ENCODE measurements at places on chromosomes 12 and 14. TPM values are rescaled to one million over a fixed set of nuclear protein-coding genes. Genes with fewer than 3 reads are reported as not detected.

DNA sequence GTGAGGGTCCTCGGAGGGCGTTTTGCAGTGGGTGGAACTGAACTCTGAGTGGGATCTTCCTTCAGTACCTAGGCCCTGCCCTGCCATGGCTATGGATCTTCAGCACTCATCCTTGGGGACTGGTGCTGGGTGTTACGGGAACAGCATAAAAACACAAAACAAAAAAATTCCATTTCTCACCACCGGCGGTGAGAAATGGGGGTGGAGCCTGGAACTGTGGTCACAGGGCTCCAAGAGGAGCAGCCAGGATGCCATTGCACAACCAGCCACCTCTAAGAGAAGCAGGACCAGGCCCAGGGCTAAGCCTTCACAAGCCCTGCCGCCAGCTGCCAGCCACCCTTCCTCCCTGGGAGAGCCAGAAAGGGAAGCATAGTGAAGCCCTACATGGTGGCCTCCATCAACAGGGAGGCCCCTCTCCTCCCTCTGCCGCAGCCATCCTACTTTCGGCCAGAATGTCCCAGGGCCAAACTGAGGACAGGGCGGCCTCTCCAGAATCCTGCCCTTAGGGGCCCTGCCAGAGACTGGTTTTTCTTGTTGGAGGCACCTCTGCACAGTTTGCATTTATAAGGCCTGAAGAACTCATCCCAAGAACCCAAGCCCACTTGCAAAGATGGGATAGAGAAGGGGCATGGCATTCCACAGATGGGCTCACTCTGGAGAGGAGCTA is 76.5 kb downstream of the VCPKMT start:
- ATAC-seq = peak; percentile 23

GRCh38 chr12:113403435-113404415 is at the start of gene SDS:
TSS of gene SDS (minus strand) at chr12:113403887. CDS start at chr12:113399708, 4,179 bp downstream.
- peak; percentile 65 for ATAC-seq

GRCh38 chr12:57239587-57240065 is 10.1 kb downstream of the SHMT2 start:
- no peak for ATAC-seq

DNA sequence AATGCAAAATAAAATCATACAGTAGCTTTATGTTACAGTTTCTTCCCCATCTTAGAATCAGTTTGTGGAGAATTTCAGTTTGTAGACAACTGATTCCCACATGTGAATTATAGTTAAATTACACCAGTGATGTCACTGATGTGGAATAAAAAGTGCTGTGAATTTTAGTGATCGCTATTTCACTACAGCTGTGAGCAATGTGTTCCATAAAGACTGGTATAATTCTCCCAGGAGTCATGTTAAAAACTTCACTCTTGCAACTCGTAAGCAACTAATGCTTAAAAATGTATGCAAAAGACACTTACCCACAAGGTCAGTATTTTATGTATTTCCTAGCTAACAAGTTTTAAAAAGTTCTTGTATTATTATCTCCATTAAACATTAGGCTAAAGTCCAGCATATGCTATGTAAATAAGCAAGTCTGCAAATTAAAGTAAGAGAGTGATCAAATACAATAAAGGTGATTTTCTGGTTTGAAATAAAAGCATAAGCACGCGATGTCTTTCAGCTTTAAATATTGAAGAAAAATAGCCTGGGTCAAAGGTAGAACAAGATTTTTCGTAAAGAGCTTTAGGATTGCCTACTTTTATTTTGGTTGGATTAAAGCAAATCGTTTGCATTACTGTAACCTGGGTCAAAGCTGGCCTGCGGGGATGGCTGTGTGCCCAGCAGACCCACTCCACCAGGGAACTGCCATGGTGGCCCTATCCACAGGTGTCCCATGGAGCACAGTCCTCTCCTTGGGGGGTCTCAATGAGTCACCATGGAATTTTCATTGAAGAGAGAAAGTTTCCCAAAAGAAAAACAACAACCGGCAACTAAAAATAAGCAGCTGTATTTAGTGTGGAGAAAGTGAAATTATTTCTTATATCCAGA is 12.7 kb upstream of the LRIG3 start:
- ATAC-seq = no peak

DNA sequence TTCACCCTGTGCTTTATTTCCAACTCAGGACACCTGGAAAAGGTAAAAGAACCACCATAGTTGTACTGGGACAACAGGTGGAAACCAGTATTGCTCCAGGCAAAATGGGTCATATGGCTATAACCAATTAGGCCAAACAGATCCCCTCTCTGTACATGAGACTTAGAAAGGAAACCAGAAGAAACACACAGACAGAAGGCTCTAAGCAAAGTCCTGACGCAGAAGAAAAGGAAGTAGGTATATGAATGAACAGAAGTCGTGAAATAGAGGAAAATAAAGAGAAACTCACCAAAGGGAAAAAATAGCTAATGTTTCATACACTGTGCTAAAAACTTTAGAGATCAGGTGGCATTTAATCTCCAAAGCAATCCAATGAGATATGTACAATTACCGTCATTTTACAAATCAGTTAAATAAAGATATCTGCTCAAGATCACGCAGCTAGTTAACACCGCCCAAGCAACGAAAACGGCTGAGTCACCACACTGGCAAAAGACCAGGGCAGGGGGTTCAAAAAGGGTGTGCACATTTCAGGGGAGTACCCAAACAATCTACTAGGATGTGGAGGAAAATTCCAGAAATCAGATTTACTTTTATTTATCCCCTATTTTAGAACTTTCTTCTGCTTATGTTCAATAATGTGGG is 82.3 kb downstream of the ITPR2 start:
- no peak for ATAC-seq

Gene EML5
- 4.8 TPM for total RNA-seq

- ATAC-seq = no peak
Measured at GRCh38 chr14:106518054-106518943, 991.9 kb downstream of the TMEM121 start.

- ATAC-seq = no peak
Measured at GRCh38 chr12:108985750-108986149, 35.1 kb downstream of the SVOP start.

Gene COA8
- 25.8 TPM for total RNA-seq

DNA sequence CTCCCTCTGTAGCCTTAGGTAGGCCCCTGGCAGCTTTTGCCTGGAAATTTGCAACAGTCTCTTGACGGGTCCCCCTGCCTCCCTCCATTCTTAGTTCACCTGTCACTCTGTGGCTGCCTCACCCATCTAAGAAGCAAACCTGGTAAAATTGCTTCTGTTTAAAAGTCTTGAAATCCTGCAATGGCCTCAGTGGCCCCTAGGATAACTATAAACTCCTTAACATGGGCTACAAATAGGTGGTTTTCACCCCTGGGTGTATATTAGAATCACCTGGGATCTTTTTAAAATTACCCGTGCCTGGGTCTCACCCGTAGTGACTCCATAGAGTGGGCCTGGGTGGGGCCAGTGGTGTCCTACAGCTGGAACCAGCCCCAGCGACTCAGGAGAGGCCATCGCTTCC is 332.7 kb downstream of the CACNA1C start:
- ATAC-seq = no peak

DNA sequence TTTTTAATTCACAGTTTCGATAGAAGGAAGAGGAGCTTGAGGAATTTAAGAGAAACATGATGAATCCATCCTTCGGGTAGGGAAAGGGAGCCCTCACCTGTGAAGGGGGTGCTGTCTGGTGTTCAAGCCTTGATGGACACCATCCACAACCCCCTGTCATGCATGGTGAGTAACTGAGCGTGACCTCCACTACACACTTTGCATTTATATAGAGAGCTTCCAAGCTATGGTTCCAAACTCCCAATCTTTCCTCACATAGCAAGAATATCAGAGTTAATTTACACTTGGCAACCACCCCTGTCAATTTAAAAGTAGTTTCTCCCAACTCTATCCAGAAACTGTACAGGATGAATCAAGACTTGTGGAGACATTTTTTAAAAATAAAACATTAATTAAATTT is 13.1 kb upstream of the NID2 start:
- ATAC-seq = no peak

- no peak for ATAC-seq
Measured at GRCh38 chr12:108697905-108698304, 33.4 kb downstream of the CORO1C start.

Gene NEUROD4
- total RNA-seq = not detected

Gene ACTR10
- total RNA-seq = 85.6 TPM

- ATAC-seq = no peak
Measured at GRCh38 chr12:45670346-45671065, 59.0 kb upstream of the ARID2 start.

DNA sequence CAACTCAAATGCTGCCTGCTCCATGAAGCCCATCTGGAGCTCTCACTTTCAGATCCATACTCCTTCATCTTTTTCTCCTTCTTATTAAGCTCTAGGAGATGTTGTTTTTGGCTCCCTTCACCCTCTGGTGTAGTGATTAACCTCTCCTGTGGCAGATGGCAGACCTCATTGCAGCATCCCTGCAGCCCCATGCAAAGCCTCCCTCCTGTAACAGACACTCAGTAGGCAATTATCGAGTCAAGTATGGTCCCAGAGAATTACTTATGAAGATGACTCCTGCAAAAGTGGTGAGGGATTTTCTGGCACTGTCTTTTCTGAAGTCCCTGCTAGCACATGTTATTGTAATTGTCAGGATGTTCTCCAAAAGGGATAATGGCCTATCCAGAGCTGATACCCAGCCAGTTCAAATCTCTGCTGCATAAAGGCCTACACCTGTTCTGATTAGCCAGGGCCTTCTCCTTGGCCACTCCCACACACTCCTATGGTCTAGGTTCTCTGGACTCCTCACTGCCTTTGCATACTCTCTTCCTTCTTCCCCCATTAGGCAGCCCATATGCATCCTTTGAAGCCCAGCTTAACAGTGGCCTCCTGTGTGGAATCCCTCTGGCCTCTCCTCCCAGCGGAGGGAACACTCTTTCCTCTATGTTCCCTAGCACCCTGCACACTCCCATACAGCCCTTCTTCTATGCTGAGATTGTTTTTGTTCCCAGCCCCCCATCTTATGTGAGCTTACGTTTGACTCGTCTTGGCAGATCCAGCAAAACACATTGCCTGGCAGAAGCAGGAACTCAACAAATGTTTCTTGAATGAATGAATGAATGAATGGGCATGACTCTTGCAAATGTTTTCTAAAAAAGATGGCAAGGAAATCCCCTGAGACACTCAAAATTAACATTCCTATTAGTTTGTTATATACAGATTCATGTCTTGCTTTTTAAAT is 43.9 kb upstream of the MDM1 start:
- no peak for ATAC-seq

DNA sequence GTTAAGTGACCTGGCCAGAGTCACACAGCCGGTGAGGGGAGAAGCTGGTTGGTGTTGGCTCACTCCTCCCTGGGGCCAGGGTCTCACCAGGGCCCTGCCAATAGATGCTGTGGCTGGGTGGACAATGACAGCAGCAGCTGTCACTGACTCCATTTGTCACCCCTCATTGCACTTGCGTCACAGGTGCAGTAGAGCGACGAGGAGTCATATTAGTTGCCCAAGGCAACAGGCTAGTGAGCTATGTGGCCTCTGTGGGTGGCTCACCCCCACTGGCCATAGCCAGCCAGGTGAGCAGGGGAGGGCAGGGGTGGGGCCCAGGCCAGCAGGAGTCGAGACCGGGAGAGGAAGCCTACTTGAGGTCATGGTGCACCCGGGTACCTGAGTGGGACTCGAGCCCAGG is 9.7 kb downstream of the SLC25A47 start:
- ATAC-seq = no peak

Gene TESPA1
- total RNA-seq = 2.3 TPM

DNA sequence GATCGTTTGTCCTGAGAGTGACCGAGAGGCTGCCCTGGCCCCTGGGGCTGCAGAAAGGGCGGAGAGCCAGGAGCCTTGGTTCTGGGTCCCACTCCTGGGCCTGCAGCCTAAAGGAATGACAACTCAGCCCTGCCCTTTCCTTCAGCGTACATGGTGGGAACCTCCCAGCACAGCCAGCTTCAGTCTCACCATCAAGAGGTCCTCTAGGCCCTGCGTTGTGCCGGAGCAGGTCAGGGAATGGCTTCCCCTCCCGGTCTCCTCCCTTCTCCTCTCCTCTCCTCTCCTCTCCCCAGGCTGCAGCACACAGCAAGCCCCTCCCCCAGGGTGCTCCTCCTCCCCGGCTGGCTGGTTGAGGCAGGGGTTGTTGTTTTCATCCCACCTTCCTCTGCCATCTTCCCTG is 44.6 kb upstream of the TUNAR start:
- no peak for ATAC-seq

GRCh38 chr14:21915826-21916225 is 242.2 kb upstream of the OR4E1 start:
- no peak for ATAC-seq

GRCh38 chr14:43640718-43641267 is 866.3 kb downstream of the FSCB start:
- no peak for ATAC-seq

GRCh38 chr14:101221549-101222160 is 318.1 kb upstream of the RTL1 start:
- no peak for ATAC-seq

DNA sequence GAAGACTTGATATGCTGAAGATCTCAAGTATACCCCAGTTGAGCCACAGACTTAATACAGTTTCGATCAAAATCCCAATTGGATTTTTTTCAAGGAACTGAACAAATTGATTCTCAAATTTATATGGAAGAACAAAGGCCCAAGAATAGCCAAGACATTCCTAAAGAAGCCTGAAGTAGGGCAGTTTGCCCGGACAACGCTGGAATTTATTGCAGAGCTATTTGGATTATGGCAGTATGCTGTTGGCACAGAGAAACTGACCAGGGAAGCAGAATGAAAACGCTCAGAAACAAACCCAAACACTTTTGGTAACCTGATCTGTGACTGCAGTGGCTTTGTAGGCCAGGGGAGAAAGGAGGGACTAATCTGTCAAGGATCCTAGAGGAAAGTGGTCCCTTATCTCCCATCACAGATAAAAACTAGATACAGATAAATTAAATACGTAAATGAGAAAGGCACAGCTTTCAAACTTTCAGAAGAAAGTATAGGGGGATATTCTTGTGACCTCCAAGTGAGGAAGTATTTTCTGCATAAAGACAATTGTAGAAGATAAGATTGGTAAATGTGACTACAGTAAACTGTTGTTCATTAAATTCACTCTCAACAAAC is 35.9 kb upstream of the GSC start:
- no peak for ATAC-seq

DNA sequence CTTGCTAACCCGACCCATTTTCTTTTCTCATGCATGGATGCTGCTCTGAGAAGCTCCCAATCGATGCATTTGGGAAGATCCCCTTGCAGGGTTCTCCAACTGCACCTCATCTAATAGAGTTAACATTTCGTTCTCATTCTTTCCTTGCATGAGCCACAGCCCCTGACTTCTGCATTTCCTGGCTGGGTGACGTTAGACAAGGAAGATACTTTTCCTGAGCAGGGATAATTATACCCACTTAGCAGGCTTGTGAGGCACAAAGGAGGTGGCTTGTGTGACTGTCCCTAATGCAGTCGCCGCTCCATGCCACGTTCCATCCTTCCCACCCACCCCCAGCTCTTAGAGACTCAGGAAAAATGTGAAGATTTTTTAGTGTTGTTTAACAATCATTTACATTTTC is 195.1 kb downstream of the CHST11 start:
- ATAC-seq = no peak

- ATAC-seq = no peak
Measured at GRCh38 chr12:6233121-6233971, 33.1 kb downstream of the CD9 start.

Gene CISTR
- total RNA-seq = not detected

Gene TCL1B
- not detected for total RNA-seq

GRCh38 chr12:1922075-1922709 is 3.7 kb upstream of the CACNA2D4 start:
- no peak for ATAC-seq

Gene SAMD4A
- 163 TPM for total RNA-seq

GRCh38 chr12:88181881-88182280 is 39.8 kb downstream of the TMTC3 start:
- ATAC-seq = no peak

GRCh38 chr12:8823565-8824300 is 1.3 kb downstream of the A2ML1 start:
- peak; percentile 60 for ATAC-seq

- no peak for ATAC-seq
Measured at GRCh38 chr12:131087302-131087818, 133.7 kb downstream of the ADGRD1 start.
